NCI-H1048 (cell line): ENCODE measurements at places on chromosomes 2 and 18.
A peak's percentile ranks its signal among the peaks of the same experiment; 100 is the strongest.

GRCh38 chr2:33277002-33277426, 199.4 kb upstream of the RASGRP3 start:
- DNase-seq = no peak

GRCh38 chr2:152134488-152135280, 35.8 kb upstream of the CACNB4 start:
- DNase-seq = no peak

- no peak for DNase-seq
These were observed 8.6 kb upstream of the ZNF407 start for GRCh38 chr18:74589021-74589420.

DNA sequence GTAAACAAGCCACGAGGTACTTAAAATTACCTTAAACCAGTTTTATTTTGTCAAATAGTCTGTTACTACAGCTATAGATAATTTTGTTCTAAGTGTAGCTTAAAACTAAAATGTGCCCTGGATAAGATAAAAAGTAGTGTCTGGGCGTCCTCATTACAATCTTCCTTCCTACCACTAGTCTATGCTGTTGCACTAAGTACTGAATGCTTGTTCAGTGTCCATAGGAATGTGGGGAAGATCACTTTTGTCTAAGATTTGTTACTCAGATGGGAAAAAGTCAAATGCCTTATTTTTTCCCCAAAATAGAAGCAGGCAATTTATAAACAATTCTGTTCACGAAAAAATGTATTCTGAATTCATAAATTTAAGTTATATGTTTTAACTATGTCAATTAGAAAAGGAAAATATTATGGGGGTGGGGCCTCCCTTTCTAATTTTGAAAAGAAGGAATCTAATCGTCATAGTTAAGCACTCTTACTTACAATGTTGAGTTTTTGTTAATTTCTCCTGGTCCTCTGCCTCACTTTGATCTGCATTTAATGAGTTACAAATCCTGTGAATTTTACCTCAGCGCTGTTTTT, 140.4 kb upstream of the VRK2 start:
- no peak for DNase-seq

- DNase-seq = no peak
These were observed 3.2 kb downstream of the EMX1 start for GRCh38 chr2:72920318-72921087.

GRCh38 chr18:75455249-75456198, 28.0 kb upstream of the SMIM21 start:
- DNase-seq = no peak

DNA sequence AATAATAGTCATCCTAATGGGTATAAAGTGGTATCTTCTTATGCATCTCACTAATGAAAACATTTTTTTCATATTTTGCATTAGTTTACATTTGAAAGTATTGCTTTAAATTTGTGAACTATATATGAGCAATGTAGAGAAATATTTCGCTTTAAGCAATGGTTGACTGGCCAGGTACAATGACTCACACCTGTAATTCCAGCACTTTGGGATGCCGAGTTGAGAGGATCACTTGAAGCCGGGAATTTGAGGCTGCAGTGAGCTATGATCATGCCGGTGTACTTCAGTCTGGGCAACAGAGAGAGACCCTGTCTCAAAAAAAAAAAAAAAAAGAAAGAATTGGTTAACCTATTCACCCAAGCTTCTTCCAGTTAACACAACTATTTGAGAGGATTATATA, 15.1 kb downstream of the ZCCHC2 start:
- no peak for DNase-seq

GRCh38 chr18:2396162-2396505, 175.2 kb downstream of the METTL4 start:
- no peak for DNase-seq

DNA sequence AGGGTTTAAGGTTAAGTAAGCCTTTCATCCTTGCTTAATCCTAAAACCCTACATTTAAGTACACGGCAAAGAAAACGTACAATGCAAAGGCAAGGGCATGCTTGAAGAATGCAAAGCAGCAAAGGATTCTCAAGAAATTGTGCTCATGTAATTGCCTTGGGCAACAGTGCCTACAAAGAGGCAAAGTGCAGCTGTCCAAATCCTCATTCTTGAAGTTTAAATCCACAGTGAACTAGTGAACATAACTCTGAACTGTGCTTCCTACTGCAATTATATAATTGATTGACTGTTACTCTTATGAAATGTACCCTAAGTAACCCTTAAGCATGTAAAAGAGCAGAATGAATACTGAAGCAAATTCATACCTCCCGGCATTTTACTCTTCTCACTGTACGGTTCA, 85.4 kb downstream of the MAP3K20 start:
- no peak for DNase-seq

- DNase-seq = no peak
These were observed 146.4 kb downstream of the DAW1 start for GRCh38 chr2:228017784-228018183.

DNA sequence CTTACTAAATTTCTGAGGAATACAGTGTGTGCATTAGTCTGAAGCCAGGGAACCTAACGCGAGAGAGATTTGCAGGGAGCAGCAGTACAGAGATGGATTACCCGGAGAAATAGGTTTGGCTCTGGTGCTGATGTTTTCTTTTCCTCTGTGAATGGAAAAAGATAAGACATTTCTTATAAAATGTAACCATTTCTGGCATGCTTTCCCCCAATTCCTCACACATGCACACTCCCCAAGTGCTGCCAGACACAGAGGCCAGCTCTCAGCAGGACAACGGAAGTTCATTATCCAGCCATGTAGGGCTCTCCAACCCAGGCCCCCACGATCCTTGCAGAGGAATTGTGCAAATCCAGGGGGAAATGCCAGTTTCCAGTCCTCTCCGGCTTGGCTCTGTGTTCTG, 224.5 kb upstream of the MGAT5 start:
- DNase-seq = no peak

DNA sequence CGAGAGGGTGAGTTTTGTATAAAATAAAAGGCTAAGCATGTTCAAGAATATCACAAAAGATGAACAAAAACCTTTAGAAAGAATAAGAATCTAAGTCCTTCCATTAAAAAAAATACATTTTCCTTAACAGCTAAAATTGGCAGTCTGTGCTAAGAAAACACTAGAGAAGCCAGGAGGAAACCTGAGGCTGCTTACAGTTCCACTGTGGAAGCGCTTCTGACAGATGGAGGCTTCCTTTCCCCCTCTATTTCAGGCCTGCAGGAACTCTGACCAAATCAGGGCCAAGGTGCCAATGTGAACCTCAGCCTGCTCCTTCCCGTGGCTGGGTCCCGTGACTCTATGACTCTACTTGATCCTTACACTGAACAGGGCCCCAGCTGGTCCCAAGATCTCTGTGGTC, 108.1 kb upstream of the ARHGAP28 start:
- no peak for DNase-seq

DNA sequence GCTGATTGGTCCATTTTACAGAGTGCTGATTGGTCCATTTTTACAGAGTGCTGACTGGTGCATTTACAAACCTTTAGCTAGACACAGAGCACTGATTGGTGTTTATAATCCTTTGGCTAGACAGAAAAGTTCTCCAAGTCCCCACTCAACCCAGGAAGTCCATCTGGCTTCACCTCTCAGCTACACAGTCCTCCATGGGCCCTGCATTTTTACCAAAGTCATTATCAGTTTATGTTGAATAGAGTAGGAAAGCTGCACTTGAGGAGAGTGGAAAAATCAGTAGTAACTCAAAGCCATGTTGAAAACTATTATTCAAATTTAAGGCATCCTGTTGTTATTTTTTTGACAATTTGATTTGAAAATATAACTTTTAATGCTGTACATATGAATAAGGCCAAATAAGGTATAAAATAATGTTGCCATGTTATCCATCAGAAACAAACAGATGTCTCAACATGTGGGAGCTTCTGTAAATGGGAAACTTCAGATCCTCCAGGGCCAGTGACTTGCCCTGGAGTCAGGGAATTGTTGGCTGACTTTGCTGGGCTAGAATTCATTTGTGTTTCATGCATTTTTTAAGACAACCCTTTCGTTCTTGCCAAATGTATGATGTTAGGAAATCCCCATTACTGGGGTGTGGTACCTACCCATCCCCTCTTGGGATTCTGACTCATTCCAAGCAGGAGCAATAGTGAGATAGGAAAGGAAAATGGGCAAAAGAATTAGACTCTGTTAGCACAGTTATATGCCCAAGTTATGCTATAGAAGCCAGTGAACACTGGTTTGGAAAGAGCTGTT, 37.8 kb upstream of the CCDC195 start:
- no peak for DNase-seq

GRCh38 chr2:24009680-24010476, at the start of gene MFSD2B:
Gene MFSD2B, plus strand, starts transcription at chr2:24010085. Its CDS starts 12 bp downstream, at chr2:24010097.
- DNase-seq = no peak

DNA sequence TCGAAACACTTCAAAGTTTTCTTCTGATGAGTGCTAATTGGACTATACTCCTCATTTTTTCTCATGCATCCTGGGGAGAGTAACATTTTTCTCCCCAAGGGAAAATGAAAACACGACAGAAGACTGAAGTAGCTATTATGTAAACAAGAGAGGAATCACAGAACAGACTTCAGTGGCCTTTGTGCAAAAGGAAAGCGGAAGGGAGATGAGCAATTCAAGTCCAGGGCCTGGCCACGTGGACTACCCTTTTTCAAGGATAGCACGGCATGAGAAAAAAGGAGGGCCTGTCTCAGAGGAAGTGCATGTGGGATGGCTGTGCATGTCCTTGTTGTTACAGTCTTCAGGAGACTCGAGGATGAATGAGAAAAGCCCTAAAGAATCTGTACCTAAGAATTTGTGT, 43.8 kb upstream of the KCNE4 start:
- DNase-seq = no peak

- no peak for DNase-seq
These were observed 29.0 kb downstream of the B4GALT6 start for GRCh38 chr18:31655354-31655753.

- no peak for DNase-seq
These were observed 413.6 kb upstream of the TCF4 start for GRCh38 chr18:56001576-56001975.

GRCh38 chr18:66046032-66046602, 295.3 kb downstream of the CDH7 start:
- no peak for DNase-seq

DNA sequence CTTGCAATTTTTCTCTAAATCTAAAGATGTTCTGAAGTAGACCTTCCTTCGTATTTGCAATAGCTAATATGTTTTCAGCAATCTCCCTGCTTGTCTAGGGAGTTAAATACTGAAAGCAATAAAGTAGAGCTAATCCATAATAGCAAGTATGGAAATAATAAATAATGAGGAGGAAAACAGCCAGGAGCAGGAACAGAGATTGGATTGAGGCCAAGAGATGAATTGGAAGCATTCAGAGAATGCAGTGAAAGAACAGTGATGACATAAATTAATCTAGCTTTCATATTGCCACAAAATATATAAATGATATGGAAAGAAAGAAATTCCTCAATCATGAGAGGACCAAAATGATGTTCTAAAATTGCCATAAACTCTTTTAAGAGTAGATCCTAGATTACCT, 679.7 kb downstream of the METTL4 start:
- DNase-seq = peak; percentile 14

DNA sequence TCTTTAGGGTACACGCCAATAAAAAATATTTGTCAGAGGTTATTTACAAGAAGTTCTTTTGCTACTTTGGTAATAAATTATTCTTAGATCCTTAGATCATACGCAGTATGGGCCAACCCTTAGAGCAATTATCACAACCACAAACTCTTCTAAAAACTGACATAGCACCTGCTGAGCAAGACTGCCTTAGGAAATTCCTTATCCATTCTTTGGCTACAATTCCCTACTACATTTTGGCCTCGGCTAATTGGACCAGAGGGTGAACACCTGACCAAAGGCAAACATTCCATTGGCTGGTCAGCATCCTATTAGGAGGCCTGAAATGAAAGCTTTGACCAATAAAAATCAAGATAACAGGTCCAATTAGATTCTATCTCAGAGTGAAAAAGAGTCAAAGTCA, 147.6 kb upstream of the CCDC68 start:
- DNase-seq = no peak

- DNase-seq = no peak
These were observed 686.0 kb downstream of the NRXN1 start for GRCh38 chr2:50345701-50346591.

DNA sequence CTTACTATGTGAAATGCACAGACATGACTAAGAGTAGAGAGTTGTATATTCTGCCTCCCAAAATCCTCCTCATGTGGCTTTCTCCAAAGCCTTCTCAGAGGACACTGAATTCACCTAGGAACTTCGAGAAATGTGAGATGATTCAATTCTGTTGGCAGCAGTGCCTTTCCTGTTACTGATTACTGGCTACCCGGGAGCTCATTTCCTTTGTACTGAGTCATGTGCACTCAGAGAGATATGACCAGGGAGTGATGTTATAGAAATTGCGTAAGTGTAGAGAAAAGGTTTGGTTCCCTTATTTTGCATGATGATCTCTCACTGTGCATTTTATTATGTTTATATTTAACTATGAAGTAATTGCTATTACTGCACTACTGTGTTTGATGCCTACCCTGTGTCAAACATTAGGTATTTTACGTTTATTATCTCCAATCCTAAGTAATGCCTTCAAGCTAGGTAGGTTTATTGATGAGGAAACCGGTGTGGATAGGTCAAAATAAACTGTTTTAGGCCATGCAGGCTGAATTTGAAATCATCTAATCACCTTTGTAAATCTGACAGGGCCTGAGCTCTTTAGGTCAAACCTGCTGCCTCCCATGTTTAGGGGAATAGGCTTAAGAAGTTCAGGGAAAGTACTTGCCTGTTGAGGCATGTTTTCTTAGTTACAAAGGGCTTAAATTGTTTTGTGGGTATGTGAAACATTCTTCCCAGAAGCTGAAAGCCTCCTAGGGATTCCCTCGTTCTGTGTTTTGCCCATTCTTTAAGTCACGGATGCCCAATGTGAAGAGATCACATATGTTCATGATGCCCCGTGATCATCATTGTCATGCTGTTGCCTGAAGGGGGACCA, 86.8 kb downstream of the FMNL2 start:
- no peak for DNase-seq

GRCh38 chr2:52939250-52939649, 828.4 kb upstream of the CHAC2 start:
- DNase-seq = no peak

- DNase-seq = no peak
These were observed 421.7 kb upstream of the CDH20 start for GRCh38 chr18:60911504-60911903.
